Cerebellar cortex (tissue), 1 donor: ENCODE measurements at places on chromosomes 12 and 14.

- DNase-seq = no peak
These were observed 18.4 kb upstream of the PRPF39 start for GRCh38 chr14:45065540-45065939.

GRCh38 chr12:46261646-46262045 lies 7.2 kb downstream of the SLC38A1 start:
- DNase-seq = no peak

- no peak for DNase-seq
These were observed 5.7 kb downstream of the MAP3K9 start for GRCh38 chr14:70803321-70804310.

GRCh38 chr12:76714415-76714814 lies 49.5 kb upstream of the ZDHHC17 start:
- DNase-seq = no peak

- peak; percentile 72 for DNase-seq
These were observed at the start of gene ST8SIA1 for GRCh38 chr12:22334410-22335100. Gene ST8SIA1 (minus strand): TSS chr12:22334707. CDS start chr12:22334232, 475 bp downstream.

- DNase-seq = peak; percentile 18
These were observed 520 bp downstream of the CSRP2 start for GRCh38 chr12:76878099-76878898.

- no peak for DNase-seq
These were observed 72.8 kb downstream of the TTC7B start for GRCh38 chr14:90743425-90743824.

DNA sequence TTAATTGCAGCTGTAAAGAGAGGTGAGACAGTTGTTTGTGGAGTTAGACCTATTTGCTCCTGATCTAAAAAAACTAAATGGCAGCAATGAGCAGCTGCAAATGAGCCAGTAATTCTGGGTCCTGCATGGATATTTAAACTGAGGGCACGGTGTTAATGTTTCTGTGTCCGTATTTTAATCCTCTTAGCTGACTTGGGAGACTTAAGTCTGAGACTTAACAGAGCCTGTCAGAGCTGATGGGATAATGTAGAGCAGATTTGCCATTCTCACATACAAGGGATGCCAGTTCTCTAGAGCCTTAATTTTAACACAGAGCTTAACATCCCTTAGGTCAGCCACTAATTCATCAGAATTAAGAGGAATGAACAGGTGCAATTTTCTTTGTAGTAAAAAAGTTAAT lies 178.6 kb upstream of the PDE3A start:
- no peak for DNase-seq
